Activated B cell treated with CpG ODN at 0.5 μM for 24 hours (primary cell): ENCODE measurements at places on chromosomes 1 and 21.

GRCh38 chr1:161492827-161493226 lies 12.4 kb upstream of the FCGR2A start:
- H3K27me3 ChIP-seq = peaks cover 47% of the 10 kb centered on the region
- no peaks in the 10 kb centered on the region for H3K36me3 ChIP-seq
- no peak overlapping the region for H3K4me3 ChIP-seq

GRCh38 chr1:247646867-247647266 lies 32.7 kb downstream of the OR13G1 start:
- no peaks in the 10 kb centered on the region for H3K4me1 ChIP-seq
- no peaks in the 10 kb centered on the region for H3K36me3 ChIP-seq

DNA sequence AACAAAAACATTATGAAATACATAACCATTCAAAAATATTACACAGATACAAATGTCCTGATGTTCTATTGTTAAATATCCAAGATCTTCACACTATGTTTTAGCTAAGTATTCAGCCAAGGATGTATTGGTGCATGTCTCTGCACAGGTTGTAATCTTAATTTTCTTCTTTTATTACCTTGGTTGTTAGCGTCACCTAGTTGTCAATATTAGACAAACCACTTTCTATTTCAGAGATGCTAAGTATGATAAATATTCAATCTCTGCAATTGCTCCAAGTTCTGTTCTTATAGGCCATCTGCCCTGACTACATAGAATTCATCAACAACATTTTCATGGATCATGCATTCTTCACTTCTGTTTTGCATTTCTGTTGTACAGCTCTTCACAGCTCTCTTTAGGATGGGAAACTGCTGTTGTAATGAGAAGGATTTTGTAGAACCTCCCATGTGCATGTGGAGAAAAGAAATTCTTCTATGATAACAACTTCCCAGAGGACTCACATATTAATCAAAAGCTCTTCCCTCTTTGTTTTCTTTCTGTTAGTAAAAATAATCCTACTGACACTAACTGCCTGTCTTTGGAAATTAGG lies 380.1 kb downstream of the NUF2 start:
- H3K4me1 ChIP-seq = no peaks in the 10 kb centered on the region
- H3K27me3 ChIP-seq = no peaks in the 10 kb centered on the region
- no peak overlapping the region for H3K4me3 ChIP-seq
- no peak overlapping the region for H3K27ac ChIP-seq

DNA sequence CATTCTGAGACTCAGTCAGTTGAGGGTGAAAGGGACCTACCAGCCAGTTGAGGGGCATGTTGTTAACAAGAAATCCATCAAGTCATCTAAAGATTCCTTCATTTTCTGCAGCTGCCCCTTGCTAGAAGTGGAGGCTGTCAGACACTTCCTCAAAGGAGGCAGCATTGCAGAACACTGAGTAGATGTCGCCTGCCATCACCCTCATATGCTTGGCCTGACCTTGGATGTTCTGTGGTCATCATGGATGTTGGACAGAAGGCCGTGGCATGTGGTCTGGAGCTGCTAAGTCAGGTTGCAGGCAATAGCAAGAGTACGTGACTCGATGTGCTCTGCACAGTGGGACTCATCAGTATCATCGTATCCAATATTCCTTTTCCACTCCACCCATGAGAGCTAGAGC lies 70.6 kb downstream of the GATAD2B start:
- H3K27me3 ChIP-seq = no peaks in the 10 kb centered on the region
- peaks cover 32% of the 10 kb centered on the region for H3K36me3 ChIP-seq
- peak overlapping the region; percentile 65 for H3K27ac ChIP-seq

DNA sequence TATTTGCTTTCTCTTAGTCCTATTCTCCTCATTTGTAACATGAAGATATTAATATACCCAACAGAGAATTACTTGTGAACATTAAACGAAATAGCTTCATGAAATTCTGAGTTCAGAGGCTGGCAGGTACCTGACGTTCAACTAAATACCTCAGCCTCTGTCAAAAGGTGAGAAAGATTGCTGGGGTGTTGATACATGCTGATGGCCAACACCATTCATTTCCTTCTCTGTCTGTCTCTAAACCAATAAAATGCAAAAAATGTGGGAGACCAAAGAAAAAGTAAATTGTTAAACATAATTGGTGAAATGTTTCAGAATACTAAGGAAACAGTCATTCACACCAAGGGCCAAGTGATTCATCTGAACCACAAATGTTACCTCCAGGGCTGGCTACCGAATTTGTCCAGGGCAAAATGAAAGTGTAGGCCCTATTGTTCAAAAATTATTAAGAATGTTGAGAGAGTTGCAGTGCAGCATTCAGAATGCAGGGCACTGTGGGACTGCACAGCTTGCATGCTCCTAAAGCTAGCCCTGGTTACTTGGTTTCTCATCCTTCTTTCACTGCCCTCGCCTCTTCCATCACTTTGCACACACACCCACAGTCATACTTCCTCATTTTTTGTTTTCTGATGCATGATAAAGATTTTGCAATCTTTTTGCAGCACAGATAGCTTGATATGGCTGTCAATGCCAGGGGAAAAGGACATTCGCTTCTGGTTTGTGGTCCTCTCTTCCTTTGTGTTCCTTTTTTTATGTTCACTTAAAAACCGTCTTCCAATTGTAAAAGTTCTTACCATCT lies 414.3 kb upstream of the NR5A2 start:
- no peak overlapping the region for H3K27ac ChIP-seq
- DNase-seq = no peak
- peaks cover 13% of the 10 kb centered on the region for H3K4me1 ChIP-seq
- no peaks in the 10 kb centered on the region for H3K36me3 ChIP-seq
